ENCODE measurements at places on chromosomes 16 and 17.
A peak's percentile ranks its signal among the peaks of the same experiment; 100 is the strongest.

DNA sequence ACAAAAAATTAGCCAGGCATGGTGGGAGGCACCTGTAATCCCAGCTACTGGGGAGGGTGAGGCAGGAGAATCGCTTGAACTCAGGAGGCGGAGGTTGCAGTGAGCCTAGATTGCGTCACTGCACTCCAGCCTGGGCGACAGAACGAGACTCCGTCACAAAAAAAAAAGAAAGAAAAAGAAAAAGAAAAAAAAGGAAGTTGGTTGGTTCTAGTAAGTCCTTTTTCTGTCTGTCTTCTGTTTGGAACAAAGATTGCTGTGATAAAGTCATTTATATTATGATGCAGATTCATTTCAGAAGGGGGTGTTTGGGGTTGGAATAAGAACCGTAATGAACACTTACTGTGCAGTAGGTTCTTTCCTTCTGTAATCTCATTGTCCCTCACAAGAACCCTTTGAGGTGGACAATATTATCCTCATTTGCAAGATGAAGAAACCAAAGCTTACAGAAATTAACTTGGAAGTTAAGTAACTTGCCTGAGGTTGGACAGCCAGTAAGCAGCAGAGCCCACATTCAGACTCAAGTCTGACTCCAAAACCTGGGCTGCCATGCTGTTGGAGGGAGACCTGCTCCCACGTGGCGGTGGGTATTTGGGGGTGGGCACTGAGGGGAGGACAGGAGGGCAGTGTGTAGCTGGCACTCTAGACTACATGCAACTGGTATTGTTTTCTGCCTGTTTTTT lies 10.3 kb downstream of the MINK1 start:
- DNase-seq: peak; percentile 72

DNA sequence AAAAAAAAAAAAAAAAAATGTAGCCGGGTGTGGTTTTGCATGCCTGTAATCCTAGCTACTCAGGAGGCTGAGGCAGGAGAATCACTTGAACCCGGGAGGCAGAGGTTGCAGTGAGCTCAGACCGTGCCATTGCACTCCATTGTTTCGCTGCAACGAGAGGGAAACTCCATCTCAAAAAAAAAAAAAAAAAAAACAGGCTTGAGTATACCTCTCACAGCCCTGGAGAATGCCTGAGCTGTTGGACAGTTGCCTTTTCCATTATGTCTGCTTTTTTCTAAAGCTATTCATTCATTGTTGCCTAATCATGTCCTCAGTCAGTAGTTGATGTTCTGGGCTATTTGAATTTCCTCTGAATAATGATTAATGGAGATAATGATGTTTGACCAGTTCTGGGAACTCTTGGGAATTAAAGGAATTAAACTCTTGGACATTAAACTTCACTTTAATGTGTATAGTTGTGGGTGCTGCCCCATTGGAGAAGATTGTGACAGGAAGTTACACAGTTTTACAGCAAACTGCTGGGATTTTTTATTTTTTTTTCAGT lies 11.8 kb downstream of the HMOX2 start:
- no peak for DNase-seq

DNA sequence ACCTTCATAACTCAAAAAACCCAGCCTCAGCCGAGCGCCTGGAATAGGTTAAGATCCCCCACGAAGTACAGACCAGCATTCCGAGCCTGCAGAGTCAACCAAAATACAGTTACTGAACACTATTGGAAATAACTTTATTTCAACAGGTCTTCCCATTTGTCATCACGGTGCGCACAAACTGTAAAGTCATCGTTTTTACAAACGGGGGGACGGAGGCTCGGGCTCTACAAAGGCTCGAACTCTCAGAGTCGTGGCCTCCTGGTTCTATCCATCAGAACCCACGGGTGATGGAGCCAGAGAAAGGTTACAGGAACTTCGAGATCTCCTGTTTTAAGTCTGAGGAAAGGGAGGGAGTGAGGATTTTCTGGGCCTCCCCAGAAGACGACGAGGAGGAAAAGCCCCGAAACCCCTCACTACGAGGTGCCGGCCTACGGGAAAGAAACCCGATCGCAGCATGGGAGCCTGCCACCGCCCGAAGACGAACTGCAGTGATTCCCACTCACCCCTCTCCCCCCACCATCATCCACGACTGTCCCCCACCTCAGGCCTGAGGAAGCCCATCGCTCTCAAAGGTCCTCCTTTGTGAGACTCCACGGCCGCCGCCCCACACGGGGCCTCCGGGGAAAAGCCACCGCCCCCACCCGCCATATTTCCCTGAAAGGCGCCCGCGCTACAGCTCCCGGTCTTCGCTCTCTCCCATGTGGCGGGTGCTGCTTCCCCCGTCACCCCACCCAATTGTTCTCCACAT lies 917 bp downstream of the YWHAE start:
- peak; percentile 54 for DNase-seq

GRCh38 chr17:34245351-34245905 lies 9.7 kb upstream of the CCL2 start:
- no peak for DNase-seq

GRCh38 chr17:66730461-66730923 lies 104.4 kb upstream of the CACNG5 start:
- no peak for DNase-seq

GRCh38 chr17:57669671-57670529 lies 75.2 kb downstream of the CCDC182 start:
- no peak for DNase-seq

GRCh38 chr17:17897442-17897841 lies 60.7 kb upstream of the SREBF1 start:
- no peak for DNase-seq

DNA sequence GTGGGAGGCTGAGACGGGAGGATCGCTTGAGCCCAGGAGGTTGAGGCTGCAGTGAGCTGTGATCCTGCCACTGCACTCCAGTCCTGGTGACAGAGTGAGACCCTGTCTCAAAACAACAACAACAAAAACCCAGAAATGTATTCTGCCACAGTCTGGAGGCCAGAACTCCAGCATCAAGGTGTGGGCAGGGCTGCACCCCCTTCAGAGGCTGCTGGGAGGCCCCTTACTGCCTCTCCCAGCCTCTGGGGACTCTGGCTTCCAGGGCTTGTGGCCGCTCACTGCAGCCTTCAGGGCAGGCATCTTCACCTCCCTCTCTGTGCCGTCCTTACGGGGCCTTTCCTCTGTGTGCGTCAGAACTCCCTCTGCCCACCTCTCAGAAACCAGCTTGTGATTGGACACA lies 209.4 kb upstream of the GSE1 start:
- DNase-seq: peak; percentile 33

DNA sequence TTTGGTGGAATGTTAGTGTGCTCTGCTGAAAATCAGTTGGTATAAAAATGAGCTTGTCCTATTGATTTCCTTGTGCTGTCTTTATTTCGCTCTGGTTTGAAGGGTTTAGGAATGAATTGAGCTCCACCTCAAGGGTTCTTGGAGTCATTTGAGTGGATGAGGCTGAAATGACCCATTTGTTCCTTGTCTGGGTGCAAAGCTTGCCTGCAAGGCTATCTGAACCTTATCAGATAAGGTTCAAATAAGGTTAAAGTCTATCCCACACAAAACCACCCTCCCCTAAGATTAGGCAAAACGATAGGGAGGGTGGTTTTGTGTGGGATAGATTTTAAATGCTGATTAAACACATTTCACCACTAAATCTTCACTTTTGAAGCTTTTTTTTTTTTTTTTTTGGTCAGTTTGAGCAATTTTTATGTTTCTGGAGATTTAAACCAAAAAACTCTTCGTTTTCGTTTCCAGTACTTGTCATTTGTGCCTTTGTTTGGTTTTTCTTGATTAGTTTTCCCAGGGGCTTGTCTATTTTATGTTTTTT lies 62.7 kb downstream of the ARHGAP44 start:
- no peak for DNase-seq

DNA sequence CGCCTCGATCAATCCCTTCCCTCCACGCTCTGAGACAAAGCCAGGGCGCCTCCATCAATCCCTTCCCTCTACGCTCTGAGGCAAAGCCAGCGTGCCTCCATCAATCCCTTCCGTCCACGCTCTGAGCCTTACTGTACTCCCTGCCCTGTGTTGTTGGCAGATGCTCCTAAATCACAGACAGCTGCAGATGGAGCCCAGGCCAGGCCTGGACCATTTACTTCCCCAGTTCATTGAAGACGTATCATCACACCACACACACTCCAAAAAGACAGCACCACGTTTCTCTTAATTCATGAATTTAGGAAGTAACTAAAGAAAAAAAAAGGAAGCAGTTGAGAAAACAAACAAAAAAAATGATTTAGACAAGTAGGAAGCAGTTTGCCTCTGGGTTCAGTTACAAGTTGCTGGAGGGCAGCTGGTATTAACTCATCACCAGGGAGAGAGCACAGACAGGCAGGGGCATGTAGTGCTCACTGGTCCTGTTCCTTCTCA lies 7.4 kb upstream of the CD300LD start:
- DNase-seq: peak; percentile 7

GRCh38 chr16:84396537-84397008 lies 28.2 kb downstream of the ATP2C2 start:
- DNase-seq: no peak

GRCh38 chr16:10965440-10966061 lies 21.2 kb downstream of the CLEC16A start:
- no peak for DNase-seq

DNA sequence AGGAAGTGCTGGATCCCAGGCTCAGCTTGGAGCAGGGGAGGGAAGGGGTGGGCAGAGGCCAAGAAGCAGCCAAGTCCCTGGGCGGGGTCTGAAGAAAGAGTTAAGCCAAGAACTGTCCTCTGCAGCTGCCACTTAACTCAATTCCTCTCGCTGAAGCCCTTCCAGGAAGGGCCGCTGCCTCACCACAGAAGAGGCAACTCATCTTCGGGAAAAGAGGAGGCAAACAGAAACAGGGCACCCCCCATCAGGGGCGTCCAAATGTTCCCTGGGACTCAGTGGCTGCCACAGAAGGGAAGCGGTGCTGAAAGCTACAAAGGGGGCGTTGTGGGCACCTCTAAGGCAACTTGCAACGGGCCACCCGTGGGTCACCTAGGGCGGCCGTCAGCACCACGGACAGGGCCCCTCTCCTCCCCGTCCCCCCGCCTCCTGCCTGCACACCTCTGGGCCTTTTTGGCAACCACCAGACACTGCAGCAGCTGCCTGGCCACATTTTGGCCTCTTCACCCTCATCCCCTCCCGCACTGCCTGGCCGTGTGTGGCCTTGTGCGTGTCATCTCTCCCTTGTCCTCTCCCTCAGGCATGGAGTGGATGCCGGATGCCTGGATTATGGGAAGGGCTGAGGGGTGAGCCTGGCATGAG lies 2.5 kb downstream of the TLCD3B start:
- peak; percentile 36 for DNase-seq

GRCh38 chr17:27977751-27978688 lies 64.5 kb upstream of the NLK start:
- no peak for DNase-seq

GRCh38 chr16:89401641-89402445 lies 88.5 kb downstream of the ANKRD11 start:
- no peak for DNase-seq

All from OCI-M1 (cell line).